BE2C (cell line): ENCODE measurements at places on chromosomes 3 and 15.

DNA sequence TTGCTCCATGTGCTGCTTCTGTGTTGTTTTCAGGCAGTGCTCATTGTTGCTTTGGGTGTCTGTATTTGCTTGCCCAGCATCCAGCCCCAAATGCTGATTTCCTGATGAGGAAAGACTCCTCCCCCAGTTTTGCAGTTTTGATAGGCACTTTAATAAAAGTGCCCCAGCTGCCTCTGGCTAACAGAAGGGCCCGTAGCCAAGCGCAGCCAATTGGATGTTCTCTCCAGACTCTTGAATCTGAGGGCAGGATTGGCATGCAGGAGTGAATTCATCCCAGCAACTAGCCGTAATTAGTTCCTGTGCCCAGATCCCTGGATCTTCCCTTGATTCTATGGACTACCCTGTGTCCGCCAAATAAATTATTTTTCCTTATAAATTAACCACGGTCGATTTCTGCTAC, 14.8 kb upstream of the SEMA5B start:
- peak; percentile 45 for DNase-seq

- DNase-seq = no peak
Observed at GRCh38 chr3:115401851-115402501, 221.3 kb upstream of the GAP43 start.

DNA sequence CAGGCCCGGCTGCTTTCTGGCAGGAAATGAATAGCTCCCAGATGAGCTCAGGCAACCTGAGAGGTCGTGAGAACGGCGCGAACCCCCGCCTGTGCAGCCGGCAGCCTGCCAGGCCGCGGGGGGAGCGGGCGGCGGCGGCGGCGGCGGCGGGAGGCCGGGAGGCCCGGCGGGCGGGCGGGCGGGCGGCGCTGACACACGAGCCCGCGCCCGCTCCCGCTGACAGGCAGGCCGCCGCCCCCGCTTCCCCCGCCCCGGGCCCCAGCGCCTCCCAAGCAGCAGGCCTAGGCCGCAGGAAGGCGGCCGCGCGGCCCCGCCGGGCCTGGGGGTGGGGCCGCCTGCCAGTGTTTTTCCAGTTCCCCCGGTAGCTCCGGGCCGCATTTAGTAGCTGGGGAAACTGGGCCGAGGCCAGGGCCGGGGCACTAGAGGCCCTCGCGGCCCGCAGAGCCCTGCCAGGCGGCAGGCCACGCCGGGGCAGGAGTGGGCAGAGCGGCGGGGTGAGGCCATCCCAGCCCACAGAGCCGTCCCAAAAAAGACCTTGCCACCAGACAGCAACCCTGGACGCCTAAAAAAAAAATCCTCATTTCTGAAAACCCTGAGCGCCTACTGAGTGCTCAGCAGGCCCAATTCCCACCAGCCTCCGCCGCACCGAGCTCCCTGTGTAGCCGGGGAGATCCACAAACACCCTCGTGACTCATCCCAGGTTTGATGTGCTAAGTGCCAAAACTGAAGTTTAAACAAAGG, 5.6 kb downstream of the HES1 start:
- DNase-seq = peak; percentile 94

DNA sequence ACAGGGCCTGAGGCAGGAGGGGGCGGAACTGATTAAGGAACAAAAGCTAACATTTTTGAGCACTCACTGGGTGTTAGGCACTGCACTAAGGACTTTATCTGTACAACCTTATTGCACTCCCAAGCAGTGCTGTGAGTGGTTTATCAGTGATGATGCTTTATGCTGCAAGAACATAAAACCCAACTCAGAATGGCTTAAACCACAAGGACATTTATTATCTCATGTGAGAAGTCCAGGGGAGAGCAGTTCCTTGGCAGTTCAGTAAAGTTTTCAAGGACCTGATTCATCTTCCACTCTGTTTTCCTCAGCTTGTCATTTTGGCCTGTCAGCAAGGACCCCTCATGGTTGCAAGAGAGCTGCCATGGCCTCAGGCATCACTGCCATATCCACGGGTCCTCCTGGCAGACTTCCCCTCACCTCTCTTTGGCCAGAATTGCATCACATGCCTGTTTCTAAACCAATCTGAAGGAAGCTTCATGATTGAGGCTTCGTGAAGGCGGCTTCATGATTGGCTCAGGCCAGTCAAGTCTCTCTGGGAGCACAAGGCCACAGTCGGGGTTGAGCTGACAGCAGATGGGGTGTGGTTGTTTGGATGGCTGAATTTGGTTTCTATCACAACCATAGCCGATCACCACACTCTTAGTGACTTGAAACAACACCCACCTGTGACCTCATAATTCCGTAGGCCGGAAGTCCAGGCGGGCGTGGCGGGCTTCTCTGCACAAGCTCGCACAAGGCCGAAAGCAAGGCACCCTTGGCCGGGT, 15.8 kb downstream of the EFCC1 start:
- DNase-seq = no peak

- DNase-seq = peak; percentile 52
Observed at GRCh38 chr3:167787440-167787839, 51.9 kb downstream of the SERPINI1 start.

GRCh38 chr3:38601956-38602550, 47.4 kb downstream of the SCN5A start:
- peak; percentile 42 for DNase-seq

GRCh38 chr15:58241872-58242271, 103.7 kb downstream of the AQP9 start:
- no peak for DNase-seq
